Activated CD4-positive, CD25-positive, alpha-beta regulatory T cell (primary cell): ENCODE measurements at places on chromosomes 5 and 9.
A peak's percentile ranks its signal among the peaks of the same experiment; 100 is the strongest.

DNA sequence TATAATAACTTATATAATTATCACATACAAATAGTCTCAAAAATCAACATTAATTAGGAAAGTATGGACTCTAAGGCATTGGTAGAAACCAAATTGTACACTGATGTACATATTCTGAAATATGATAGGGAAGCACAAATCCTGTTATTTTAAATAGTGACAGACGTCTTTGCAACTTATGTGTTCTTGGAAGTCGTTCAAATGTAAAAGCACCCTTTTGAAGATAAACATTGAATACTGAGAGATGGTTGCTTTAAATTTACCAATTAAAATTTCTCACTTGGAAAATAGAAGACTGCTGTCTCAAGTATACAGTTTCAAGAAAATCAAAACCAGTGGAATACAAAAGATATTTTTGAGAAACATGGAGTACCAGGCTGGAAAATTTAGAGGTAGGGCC is 457.4 kb upstream of the NUDT12 start:
- no peak for DNase-seq

DNA sequence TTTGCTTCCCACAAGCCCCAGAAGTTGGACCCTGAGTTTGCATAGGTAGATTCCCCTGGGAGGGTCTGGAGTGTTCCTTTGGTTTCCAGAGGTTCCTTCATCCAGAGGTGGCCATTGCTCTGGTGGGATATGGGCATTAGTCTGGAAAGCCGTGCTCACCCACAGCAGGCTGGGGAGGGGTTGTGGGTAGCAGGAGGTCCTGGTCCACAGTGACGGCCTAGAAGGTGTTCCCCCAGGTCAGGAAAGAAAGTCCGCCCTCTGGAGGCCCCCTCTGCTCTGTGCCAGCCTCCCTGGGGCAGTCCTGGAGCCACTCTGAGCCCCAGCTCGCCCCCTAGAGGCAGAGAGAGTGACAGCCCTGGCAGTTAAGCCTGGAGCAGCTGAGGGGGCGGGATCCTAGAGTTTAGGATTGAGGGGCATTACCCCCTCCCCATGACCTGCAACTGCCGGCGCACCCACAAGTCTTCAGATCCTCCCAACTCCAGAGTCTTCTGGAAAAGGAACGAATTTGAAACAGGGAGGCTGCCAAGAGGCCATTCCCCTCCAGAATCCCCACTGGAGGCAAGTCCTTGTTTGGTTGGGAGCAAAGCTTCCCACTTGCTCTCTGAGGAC is 36.8 kb downstream of the NDST1 start:
- peak; percentile 14 for DNase-seq

DNA sequence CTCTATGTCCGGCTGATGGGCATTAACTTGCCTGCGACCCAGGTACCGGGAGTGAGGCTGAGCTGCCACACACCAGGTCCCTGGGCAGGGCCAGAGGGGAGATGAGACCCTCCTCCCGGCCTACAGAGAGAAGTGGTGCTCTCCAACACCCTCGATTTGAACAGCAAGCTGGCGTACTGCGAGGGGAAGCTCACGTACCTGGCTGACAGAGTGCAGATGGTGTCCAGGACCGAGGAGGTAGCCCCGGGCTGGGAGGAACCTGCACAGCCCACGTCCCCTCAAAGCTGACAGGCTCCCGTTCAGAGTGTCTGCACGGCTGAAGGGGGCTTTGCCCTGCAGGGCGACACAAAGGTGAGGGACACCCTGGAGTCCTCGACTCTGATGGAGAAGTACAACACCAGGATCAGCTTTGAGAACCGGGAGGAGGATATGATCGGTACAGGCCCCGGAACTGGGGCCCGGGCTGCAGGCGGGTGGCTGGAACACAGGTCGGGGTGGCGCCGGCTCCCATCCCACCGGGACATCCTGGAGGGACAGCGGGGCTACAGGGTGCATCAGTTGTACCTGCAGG is 1.0 kb upstream of the RABL6 start:
- no peak for DNase-seq

DNA sequence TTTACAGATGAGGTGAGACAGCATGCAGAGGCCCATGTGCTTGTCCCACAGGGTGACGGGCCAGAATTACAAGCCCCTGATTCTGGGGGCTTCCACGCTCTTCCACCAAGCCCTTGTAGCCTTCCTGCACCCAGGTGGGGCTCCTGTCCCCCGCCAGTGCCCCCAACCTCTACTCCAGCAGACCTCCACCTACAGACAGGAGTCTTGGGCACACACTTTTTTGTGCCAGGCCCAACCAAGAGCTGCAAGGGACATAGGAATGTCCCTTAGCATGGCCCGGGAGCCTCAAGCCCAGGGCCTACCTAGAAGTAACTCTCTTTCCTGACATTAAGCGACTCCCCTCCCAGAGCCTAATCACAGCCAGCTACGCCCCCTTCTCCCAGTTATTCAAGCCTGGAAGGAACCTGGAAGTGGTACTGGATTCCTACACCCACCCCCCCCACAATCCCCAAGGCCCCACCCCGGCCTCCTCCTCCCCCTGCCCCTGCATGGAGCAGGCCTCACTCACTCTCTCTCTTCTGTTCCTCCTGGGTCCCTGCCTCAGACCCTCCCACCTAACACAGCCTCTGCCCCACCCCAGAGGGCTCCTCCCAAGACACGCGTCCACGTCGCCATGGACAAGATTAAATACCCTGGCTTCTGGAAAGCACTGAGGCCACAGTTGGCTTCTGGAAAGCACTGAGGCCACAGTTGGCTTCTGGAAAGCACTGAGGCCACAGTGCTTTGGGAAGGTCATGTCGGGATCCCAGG is 30.5 kb downstream of the ADAMTS2 start:
- no peak for DNase-seq

GRCh38 chr5:172545291-172545801 is 91.0 kb upstream of the SH3PXD2B start:
- no peak for DNase-seq

DNA sequence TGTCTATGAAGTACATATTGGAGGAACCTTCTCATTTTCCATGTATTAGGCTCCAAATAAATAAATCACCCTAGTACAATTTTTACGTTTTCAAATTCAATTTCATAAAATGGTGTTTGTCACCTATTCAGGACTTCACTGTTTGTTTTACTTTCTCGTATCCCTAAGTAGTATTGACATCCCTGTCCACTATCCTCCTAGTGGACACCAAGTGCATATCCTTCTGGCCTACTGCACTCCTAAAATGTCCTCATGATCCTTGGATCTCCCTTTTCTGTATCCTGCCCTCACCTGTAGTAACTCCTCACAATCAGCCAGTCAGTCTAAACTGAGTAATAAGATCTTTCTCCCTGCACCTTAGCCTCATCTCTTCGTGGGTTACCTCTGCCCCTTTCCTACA is 539.9 kb downstream of the DMRTA1 start:
- no peak for DNase-seq

- DNase-seq: peak; percentile 1
Measured at GRCh38 chr9:84296146-84296843, 44.3 kb downstream of the SLC28A3 start.

DNA sequence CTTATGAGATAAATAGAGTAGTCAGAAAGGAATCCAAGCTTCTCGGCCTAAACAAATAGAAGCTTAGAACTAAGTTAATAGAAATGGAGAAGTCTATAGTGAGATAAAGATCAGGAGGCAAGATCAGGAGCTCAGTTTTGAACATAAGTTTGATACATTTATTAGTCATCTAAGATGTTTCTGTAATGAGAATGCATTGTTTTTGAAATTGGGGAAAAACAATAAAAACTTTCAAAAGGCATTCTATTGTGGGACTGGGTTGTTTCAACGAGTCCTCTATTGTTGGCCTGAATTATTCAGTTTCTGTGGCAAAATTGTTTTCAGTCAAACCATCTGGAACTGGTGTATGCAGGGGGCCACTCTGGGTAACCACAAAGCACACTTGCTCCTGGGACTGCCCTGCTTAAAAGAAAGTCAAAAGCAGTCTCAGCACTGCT is 181.0 kb upstream of the CLINT1 start:
- DNase-seq: no peak

- no peak for DNase-seq
Measured at GRCh38 chr5:38866362-38867031, 20.7 kb downstream of the OSMR start.

GRCh38 chr9:16337322-16338029 is 533.0 kb downstream of the BNC2 start:
- DNase-seq: no peak
